ENCODE measurements at places on chromosomes 13 and 19.

GRCh38 chr13:26929971-26930730, 169.6 kb upstream of the GPR12 start:
- DNase-seq = peak; percentile 65

DNA sequence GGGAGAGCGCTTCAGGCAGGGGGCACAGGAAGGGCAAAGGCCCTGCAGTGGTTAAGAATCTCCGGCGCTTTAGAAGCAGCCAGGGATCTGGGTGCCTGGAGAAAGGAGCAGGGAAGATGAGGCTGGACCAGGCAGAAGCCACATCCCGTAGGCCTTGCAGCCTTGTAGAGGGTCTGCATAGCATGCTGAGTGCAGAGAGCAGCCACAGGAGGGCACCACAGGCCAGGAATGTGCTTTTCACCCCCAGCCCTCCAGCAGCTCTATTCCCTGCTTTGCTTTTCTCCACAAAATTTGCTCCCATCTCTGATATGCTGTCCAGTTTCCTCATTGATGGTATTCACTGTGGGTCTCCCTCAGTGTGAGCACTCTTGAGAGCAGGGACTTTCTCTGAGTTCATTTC, 5.7 kb downstream of the WDR62 start:
- no peak for DNase-seq

- DNase-seq = no peak
Observed at GRCh38 chr19:43634872-43635560, 4.6 kb downstream of the CADM4 start.

- no peak for DNase-seq
Observed at GRCh38 chr13:22828081-22828480, 352.7 kb upstream of the SGCG start.

DNA sequence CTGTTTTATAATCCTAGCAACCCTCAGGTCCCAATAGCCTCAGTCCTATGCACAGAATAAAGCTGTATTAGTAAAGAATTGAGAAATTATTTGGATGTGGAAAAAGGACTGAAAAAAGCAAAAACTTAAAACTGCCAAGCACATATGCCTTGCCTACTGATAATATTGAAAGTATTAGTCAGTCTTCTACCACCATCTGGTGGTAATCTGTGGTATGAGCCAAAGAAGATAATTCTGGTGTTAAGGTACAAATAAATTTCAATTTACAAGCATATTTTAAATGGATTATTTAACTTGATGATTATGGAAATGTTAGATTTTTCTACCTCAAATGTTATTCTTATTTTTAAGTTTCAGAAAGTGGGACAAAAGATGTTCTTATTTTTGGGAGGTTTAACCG, 460.3 kb upstream of the KLHL1 start:
- DNase-seq = no peak

GRCh38 chr13:111058796-111059506, 56.2 kb upstream of the ARHGEF7 start:
- DNase-seq = no peak

GRCh38 chr13:102620516-102620915, 23.7 kb downstream of the TPP2 start:
- DNase-seq = no peak

- no peak for DNase-seq
Observed at GRCh38 chr13:41641429-41641828, 184.1 kb downstream of the RGCC start.
